ENCODE measurements at places on chromosomes 7 and 10.

DNA sequence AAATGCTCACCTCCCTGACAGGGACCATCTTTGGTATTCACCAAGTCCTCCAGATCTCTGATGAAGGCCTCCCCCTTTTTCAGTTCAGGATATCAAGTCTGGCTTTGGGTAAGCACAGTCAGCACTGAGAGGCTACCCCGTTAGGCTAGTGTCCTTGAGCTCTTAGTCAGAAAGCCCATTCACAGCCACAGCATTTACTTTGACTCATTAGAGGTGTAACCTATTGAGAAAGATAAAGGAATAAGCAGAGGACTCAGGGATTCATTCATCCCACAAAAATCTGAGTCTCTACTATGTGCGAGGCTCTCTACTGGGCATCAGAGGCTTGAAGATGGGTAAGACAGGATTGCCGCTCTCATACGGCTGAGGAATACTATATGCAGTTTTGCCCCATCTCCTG, 14.0 kb upstream of the RAMP3 start:
- DNase-seq, result no peak

- DNase-seq, result no peak
Observed at GRCh38 chr7:123184271-123184670, 15.5 kb downstream of the SLC13A1 start.

- no peak for DNase-seq
Observed at GRCh38 chr10:42934351-42934811, 142.5 kb upstream of the RET start.

GRCh38 chr10:52212802-52213201, 101.3 kb upstream of the DKK1 start:
- DNase-seq, result no peak

- DNase-seq, result no peak
Observed at GRCh38 chr10:14652816-14653215, 121.9 kb downstream of the FAM107B start.

DNA sequence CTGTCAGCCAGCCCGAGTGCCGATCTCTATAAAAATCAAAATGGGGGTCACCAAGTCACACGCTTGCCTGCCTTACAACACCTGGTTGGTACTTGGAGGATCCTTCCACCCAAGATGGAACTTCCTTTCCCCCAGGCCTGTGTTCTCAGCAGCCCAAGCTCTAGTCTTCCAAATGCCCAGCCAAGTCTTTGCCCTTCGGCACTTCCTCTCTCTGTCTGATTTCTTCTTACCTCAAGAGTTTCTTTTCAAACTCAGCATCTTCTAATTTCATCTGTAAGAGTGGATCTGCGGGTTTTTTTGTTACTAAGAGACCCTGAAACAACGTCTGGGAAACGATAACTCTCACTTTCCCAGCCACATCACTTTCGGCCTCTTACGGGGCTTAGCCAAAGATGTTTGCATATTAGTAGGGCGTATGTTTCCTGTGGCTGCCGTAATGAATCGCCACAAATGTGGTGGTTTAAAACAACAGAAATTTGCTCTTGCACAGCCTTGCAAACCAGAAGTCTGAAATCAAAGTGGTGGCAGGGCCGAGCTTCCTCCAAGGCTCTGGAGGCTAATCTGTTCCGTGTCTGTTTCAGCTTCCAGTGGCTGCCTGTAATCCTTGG, 219.9 kb downstream of the TCF7L2 start:
- no peak for DNase-seq

GRCh38 chr7:33885290-33886148, 19.8 kb upstream of the BMPER start:
- DNase-seq, result peak; percentile 66

- no peak for DNase-seq
Observed at GRCh38 chr10:31101123-31101522, 69.5 kb upstream of the ZNF438 start.

DNA sequence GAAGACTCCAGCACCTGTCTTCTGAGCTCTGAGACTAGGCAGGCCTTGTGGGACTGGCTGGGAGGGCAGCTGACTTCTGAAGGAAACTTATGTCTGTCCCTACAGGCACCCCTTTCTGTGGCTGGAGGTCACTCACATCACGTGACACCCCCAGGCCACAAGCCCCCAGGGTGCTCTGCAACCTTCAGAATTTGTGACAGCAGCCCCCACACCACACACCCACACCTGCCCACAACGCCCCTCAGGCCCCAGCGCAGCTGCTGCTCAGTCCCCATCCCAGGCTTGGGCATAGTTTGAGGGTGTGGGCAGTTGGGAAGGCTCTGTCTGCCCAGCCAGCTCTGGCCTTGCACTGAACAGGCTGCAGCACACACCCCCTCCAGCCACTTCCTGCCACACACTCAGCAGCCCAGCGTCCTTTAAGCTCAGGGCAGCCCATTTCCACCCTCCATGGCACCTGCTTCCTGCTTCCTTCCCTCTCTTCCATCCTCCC, 80.0 kb upstream of the UNC5B start:
- no peak for DNase-seq

- DNase-seq, result no peak
Observed at GRCh38 chr7:69603937-69604494, 5.7 kb downstream of the AUTS2 start.

DNA sequence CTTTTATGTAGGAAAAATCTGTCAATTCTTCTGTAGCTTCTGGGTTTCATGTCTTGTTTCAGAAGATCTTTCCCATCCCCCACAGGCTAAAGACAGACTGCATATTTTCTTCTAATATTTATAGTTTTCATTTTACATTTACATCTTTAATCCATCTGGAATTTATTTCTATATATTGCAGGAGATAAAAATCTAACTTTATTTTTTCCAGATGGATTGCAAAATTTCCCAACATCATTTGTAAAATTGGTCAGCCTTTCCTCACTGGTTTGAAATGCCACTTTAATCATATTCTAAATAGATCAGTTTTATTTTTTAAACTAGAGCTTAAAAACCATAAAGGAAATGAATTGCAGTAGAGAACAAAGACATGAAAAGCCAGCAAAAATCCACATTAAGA, 46.9 kb downstream of the TMEM26 start:
- DNase-seq, result peak; percentile 50

GRCh38 chr10:86598151-86598550, 56.2 kb upstream of the OPN4 start:
- no peak for DNase-seq

- no peak for DNase-seq
Observed at GRCh38 chr10:12665501-12665900, 316.2 kb downstream of the CAMK1D start.

GRCh38 chr10:131561897-131562296, 250.4 kb upstream of the TCERG1L start:
- no peak for DNase-seq

GRCh38 chr10:93408783-93409182, 73.4 kb downstream of the MYOF start:
- DNase-seq, result no peak

GRCh38 chr10:28970231-28970630, 292.9 kb downstream of the BAMBI start:
- DNase-seq, result no peak

GRCh38 chr7:73770002-73770859, at the start of gene CLDN3:
Gene CLDN3, minus strand, starts transcription at chr7:73770270. Its CDS starts 221 bp downstream, at chr7:73770049.
- DNase-seq, result no peak

GRCh38 chr7:78232806-78233205, 434.2 kb downstream of the PHTF2 start:
- DNase-seq, result no peak

DNA sequence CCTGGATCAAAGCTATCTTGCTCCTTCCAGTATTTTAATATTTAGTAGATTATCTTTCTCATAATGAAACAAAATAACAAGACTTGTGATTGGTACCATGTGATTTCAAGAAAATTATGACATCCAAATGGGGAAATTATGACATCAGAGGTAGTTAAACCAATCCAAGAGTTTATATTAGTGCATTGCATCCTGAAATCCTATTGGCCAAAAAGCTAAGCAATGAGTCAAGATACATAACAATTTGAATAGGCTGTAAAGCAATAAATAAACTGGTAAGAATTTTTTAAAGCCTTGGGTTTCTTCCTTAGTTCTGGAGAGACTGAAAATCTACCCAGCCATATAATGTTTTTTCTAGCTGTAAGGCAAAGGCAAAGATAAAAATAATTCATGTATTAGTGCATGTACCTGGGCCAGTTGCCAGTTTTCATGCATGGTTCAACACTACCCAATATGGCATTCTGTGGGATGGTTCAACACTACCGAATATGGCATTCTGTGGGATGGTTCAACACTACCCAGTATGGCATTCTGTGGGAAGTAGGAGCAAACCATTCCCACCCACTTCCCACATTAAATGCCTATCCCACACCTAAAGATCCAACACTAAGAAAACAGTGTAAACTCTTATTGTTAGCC, at the start of gene RNF148:
RNF148 (minus strand) TSS at position 51 of the 639 bp plus-strand sequence. CDS start 172 bp downstream, outside the sequence.
- DNase-seq, result no peak

GRCh38 chr7:128424686-128425275, 15.0 kb upstream of the IMPDH1 start:
- DNase-seq, result no peak

- no peak for DNase-seq
Observed at GRCh38 chr7:118312966-118313365, 88.5 kb downstream of the ANKRD7 start.

DNA sequence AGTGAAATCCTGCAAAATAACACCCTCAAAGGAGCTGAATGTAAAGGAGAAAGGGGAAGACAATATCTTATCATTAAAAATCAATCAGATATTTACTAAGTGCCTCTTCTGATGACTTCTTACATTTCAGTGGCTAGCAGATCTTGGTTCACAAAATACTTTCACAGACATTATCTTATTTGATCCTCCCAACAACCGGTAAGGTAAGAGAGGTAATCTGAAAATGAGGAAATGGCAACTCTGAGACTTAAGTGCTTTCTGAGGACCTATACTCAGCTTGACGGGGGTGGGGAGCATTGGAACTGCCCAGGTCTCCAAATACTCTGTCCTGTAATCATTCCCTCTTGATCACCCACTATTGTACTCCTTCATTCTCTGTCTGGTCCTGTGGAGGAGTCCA, 144.6 kb upstream of the MKLN1 start:
- DNase-seq, result no peak

DNA sequence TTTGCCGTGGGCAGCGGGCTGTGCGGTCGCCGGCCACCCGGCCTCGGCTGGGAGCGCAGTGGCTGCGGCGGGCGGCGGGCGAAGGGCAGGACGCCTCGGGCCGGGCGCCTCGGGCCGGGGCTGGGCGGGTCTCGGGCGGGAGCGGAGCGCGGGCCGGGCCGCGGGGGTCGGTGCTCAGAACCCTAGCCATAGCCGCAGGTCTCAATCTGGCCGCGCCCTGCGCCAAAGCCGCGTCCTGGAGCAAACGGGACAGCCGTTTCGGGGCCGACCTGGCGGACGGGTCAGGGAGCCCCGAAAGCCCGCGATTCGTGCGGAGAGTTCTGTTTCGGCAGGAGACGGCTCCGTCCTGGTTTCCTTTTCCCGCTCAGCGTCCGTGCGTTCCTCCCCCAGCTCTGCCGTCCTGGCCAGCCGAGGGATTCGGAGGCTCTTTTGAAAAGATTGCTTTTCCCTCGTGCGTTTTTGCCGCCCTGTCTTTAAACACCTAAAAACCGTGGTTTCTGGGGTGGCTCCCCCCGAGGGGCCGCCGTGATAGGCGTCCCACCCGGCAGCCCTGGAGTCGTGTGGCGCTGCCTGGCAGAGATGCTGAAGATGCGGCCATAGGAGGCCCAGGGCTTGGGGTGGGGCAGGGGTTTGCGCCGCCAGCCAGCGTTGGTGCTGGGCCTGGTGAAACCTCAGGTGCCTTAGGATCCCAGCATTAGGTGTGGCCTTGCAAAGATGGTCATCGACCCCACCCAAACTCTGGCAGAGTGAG, 727 bp downstream of the RET start:
- DNase-seq, result no peak

- DNase-seq, result peak; percentile 30
Observed at GRCh38 chr7:452226-452751, 67.4 kb downstream of the PDGFA start.

- no peak for DNase-seq
Observed at GRCh38 chr7:108716783-108717182, 147.1 kb downstream of the DNAJB9 start.

- DNase-seq, result no peak
Observed at GRCh38 chr10:133346413-133346812, 760 bp upstream of the PRAP1 start.

- DNase-seq, result no peak
Observed at GRCh38 chr10:72097448-72098300, 9.3 kb upstream of the SPOCK2 start.

DNA sequence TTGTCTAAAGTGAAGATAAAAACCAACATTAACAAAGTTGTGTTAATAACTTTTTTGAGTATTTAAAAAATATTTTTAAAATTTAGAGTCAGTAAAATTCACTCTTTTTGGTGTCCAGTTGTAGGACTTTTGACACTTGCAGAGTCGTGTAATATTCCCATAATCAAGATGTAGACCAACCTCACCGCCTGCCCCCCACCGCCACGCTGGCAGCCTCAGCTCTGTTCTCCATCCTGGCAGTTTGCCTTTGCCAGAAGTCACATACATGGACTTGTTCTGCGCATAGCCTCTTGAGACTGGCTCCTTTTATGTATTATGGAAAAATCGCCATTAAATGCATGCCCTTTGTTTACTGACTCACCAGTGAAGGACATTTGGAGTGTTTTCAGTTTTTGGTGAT, 27.3 kb upstream of the SYCE1 start:
- DNase-seq, result no peak

- DNase-seq, result no peak
Observed at GRCh38 chr7:35694161-35694783, 663 bp downstream of the HERPUD2 start.

GRCh38 chr10:35058134-35058533, 32.0 kb downstream of the CUL2 start:
- DNase-seq, result no peak

GRCh38 chr10:10787586-10787985, 230.1 kb upstream of the CELF2 start:
- DNase-seq, result no peak
